ENCODE measurements at places on chromosomes 1 and 21.

- DNase-seq = no peak
These were observed 21.3 kb downstream of the UROD start for GRCh38 chr1:45033356-45033755.

DNA sequence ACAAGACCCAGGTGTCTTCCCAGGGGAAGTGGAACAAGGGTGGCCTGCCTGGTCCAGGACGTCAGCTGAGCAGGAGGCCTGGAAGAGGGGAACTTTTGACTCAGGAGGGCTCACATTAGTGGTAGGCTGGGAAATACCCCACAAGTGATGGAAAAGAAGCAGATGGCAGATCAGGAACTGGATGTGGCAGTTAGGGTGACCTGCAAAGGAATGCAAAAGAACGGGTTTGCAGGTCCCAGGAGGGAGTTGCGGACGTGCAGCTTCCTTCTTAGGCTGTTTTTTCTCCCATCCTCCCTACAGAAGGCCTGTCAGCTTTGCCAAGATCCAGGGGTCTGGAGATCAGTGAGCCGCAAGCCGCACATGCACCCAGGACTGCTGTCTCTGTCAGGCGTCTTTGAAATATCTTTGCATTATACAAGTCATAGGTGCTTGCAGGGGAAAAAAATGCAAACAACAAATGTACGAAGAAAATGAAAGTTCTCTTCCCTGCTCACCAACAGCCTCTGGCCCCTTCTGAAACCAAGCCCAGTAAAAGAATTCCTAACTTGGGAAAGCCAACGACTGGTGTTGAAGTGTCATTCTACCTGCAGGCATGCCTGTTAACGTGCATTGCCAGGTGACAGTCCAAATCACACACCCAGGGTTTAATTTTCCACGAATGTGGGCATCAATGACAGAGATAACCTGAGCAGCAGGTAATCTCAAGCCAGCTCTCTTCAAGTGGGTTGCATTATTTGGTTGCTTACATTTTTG, 34.4 kb downstream of the NENF start:
- DNase-seq = no peak

GRCh38 chr1:183304440-183305107, 113.6 kb downstream of the NMNAT2 start:
- no peak for DNase-seq

DNA sequence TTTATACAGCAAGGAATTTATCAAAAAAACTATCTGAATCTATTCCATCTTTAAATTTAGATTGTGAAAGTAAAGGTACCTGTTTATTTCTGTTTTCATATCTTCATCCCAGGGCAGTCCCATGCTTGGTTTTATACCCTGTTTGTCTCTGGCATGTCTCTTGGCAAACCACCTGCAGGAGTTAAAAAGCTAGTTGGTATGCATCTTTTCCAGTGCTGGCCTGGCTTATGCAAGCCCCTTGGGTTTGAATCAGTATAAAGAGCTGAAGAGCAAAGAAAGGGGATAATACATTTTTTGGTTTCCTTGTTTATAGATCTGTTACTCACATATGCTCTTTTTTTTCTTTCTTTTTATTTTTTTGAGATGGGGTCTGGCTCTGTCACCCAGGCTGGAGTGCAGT, 37.8 kb downstream of the LRRC8C start:
- no peak for DNase-seq

DNA sequence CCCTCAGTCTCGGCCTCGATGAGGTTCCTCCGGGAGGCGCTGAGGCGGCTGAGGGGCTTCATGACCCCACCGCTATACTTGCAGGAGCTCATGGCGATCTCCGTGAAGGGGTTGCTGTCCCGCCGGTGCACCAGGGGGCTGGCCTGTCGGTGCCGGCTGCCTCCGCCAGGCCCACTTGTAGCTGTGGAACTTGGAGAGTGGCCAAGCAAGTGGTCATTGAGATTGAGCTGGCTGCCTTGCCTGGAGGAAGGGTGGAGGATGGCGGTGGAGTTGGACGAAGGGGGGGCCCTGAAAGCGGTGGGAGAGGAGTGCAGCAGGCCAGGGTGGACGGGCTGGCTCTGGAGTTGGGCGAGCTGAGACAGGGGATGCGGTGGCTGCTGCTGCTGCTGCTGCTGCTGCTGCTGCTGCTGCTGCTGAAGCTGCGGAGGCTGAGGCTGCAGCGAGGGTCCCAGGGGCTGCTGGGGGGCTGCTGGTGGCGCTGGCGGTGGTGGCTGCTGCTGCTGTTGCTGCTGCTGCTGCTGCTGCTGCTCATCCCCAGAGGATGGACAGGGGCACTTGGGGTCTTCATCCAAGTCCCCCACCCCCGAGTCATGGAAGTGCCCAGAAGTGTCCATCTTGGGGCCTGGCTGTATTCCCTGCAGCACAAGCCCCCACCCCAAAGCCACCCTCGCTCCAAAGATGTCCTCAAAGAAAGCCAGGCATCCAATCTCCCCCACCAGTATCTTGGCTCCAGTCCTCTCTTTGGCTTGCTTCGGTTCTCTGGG, 548 bp downstream of the KCNN3 start:
- no peak for DNase-seq

Measured in KG1 (cell line).